ENCODE measurements at places on chromosomes 3 and 15.

GRCh38 chr3:50519471-50520089 is 16.1 kb upstream of the CACNA2D2 start:
- DNase-seq, result peak; percentile 25

DNA sequence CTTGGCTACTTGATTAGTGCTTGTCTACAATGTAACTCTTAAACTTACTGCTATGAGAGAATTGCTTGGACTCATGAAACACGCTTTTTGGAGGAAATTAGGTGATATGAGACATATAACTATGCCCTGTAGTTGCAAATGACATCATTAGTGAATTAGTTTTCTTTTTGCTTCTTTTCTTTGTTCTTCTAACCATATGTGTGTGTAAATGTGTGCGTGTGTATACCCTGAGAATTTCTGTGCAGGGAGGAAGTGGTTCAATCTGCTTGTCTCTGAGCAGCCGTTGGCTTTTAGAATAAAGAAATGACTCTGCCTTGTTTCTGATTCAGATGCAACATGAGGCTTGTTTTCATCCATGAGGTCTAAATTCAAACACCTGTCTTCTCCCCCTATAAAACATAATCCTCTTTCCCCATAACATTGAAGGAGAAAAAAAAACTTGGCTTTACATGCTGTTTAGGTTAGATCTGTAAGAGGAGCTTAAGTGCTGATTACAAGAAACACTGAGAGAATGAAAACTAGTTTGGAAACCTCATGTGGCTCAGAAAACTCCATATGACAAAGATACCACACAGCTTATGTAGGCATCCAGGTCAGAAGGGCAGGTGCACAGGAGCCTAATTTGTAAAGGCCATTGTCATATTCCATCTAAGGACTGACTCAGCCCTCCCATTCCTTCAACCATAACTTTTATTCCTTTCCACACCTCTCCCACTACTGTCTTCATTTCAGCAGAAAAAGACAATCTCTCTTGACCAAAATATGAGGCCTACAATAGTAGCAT is 30.5 kb upstream of the BLM start:
- DNase-seq, result no peak

GRCh38 chr3:177262396-177262795 is 65.1 kb upstream of the TBL1XR1 start:
- peak; percentile 32 for DNase-seq

GRCh38 chr15:89327113-89327512 is 7.5 kb downstream of the POLG start:
- DNase-seq, result no peak

GRCh38 chr3:11703146-11703545 is 59.4 kb upstream of the VGLL4 start:
- no peak for DNase-seq

GRCh38 chr15:66921319-66921915 is 144.0 kb upstream of the SMAD3 start:
- no peak for DNase-seq

DNA sequence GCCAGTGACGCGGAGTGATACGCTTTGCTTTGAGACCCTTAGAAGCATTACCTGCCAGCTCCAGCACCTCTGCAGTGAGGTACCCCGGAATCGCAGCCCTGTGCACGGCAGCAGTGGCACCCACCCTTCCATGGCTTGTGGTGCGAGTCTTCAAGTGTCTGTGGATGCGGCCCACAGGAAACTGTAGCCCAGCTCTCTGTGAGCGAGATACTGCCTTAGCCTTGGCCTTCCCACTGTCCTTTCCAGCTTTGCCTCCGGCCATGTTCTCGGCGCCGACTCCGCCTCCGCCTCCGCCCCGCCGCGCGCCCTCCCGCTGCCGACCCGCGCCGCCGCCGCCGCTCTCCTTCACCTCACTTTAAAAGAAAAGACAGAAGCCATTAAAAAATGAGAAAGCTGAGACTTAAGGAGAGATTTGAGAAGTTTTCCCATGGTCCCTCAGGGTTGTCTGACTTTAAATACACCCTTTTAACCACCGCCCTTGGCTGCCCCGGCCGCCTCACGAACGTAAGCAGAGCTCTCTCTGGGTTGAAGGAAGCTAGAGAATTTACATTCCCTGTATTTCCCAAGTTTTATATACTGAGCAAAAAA is 78.5 kb upstream of the FAM174B start:
- DNase-seq, result peak; percentile 25

- no peak for DNase-seq
Measured at GRCh38 chr3:96039632-96040031, 774.8 kb upstream of the EPHA6 start.

DNA sequence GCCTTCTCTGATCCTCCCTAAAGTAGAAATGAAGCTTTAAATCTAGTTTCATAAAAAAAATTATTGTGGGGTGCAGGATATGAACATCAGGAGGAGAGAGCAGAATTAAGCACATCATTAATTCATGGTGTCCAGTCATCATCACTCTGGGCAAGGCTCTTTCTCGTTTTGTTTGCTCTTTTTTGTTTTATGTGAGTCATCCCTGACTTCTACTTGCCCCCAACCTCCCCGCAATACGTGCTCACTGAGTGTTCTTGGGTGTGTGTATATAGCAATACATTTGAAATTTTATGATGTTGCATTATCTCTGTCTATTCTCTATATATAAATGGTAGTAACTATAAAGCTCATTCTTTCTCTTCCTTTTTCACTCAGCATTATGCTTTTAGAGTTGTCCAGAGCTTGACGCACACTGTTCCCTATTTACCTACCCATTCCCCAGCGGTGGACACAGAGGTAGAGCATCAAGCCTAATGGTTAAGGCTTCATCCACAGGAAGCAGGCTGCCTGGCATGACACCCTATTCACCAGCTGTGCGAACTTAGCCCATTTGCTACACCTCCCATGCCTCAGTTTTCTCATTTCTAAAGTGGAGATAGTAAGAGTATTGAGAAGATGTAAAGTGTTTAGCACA is 72.3 kb downstream of the CD200R1L start:
- peak; percentile 72 for DNase-seq

GRCh38 chr15:39579487-39580116 is 1.3 kb upstream of the THBS1 start:
- DNase-seq, result peak; percentile 100

GRCh38 chr15:88179562-88179961 is 77.0 kb downstream of the NTRK3 start:
- DNase-seq, result no peak

DNA sequence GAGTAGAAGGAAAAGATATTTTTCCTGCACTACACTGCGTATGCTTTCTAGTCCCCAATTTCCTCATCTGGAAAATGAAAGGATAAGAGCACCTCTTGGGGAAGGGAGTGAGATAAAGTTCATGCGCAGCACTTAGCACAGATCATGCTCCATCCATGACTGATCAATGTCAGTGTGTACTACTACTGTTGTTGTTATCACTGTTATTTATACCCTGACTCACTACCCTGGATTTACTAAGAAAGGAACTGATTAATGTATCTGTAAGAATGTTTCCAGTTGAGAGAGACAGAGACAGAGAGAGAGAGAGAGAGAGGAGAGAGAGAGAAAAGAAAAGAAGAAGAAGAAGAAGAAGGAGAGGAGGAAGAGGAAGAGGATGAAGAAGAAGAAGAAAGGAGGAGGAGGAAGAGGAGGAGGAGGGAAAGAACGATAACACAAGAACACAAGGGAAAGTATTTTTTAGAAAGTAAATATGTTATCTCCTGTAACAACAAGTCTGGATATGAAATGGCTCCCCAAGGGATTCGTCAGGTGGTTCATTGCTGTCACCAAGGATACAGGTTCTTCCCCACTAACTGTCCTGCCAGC is 212.2 kb upstream of the PROK2 start:
- DNase-seq, result no peak

GRCh38 chr3:126300001-126300760 is 57.0 kb downstream of the KLF15 start:
- DNase-seq, result no peak

- DNase-seq, result no peak
Measured at GRCh38 chr15:96948981-96949380, 618.5 kb downstream of the NR2F2 start.

DNA sequence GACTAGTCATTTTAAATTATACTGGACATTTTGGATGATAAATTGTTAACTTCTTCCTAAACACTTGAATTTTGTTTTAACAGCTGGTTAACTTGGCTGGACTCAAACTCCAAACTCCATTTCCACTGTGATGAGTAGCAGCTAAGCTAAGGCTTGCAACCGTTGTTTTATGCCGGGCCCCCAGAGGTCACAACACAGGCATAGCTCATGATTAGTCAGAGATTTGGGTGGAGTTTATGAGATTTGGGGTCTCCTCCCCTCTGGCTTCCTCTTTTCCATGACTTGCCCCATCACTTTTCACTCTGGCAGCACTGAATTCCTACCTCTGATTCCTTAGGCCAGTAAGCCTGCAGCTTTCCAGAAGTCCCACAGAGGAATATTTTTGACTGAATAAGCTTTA is 12.8 kb downstream of the THAP10 start:
- peak; percentile 47 for DNase-seq

DNA sequence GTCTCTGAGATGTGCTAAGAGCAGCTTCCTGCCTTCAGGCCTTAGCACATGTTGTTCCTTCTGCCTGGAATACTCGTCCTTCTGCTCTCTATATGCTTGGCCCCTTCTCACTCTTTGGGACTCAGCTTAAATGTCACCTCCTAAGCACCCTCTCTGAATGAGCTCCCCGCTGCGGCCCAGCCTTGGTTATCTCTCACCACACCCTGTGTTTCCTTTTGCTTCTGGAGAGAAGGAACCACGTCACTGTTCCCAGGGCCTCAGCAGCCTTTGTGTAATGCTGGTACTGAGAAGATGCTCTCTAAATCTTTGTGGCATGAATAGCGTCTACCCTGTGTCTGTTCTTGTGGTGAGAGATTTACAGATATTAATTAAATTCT is 2.2 kb downstream of the FAH start:
- DNase-seq, result no peak

GRCh38 chr15:23690450-23690852 is 3.3 kb upstream of the NDN start:
- peak; percentile 66 for DNase-seq

- no peak for DNase-seq
Measured at GRCh38 chr15:28099555-28100140, 533 bp upstream of the OCA2 start.

DNA sequence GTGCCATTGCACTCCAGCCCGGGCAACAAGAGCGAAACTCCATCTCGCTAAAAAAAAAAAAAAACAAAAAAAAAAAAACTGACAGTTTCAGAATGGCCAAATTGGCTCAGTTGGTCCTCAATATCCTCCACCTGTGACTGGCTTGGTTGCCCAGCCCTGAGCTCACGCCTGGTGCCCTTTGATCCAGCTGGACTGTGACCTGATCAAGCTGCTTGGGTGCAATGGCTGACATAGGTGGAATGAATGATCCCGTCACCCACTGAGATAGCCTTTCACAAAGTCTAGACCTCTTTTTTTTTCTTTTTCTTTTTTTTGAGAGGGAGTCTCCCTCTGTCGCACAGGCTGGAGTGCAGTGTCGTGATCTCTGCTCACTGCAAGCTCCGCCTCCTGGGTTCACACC is 254.6 kb downstream of the FOXP1 start:
- DNase-seq, result no peak

DNA sequence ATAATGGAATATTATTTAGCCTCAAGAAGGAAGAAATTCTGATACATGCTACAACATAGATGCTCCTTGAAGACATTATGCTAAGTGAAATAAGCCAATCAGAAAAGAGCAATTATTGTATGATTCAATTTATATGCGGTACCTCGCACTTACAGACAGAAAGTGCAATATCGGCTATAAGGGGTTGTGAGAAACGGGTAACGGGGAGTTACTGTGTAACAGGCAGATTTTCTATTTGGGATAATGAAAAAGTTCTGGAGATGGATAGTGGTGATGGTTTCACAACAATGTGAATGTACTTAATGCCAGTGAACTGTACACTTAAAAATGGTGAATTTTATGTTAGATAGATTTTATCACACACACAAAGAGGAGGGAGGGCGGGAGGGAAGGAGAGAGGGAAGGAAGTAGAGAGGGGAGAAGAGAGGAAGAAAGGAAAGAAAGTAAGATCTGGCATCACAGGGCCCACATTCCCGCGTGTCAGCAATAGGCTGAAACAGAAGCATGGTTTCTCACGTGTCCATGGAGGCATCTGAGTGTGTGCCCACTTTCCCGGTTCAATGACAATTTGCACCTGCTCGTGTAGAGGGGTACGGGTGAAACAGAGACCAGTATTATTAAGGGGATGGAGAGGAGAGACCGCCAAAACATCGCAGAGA is 700 bp upstream of the BLM start:
- DNase-seq, result peak; percentile 3

GRCh38 chr15:61115679-61116078 is 113.4 kb downstream of the RORA start:
- DNase-seq, result peak; percentile 22

- DNase-seq, result peak; percentile 21
Measured at GRCh38 chr3:108222853-108223565, 785 bp upstream of the IFT57 start.

DNA sequence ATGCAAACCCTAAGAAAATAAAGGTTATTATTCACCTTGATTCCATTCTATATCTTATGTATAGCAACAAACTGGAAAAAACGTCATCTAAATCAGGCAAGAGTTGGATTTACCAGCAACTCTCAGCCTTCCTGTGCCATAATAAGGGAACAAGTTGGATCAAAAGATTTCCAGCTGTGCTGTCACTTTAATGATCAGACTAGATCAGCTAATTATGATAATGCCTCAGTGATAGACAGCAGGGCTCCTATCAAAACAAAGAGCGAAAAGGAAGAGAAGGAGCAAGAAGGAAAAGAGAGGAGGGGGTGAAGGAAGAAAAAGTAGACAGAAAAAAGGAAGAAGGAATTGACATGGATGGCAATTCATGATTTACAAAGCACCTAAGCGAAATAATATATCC is 36.7 kb upstream of the BCL6 start:
- no peak for DNase-seq

DNA sequence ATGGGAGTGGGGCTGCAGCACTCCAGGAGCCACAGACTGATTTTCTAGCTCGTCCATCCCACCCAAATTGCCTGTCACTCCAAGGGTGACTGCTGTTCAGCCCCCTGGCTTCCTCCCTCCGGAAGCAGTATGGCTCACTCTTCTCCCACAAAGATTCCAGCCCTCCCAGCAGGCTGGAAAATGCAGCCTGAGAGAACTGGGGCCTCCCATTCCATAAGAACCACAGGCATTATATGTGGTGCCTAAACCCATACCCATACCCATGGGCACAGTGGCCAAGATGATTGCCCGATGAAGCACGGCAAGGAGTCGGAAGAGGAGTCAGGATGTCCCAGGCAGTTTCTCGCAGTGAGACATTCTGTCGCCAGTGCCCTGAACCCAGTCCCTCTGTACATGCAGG is 6.0 kb upstream of the VILL start:
- DNase-seq, result no peak

- DNase-seq, result no peak
Measured at GRCh38 chr3:57109437-57110199, 49.2 kb downstream of the SPATA12 start.

GRCh38 chr3:63970631-63971475 is 52.4 kb downstream of the PSMD6 start:
- DNase-seq, result peak; percentile 31

DNA sequence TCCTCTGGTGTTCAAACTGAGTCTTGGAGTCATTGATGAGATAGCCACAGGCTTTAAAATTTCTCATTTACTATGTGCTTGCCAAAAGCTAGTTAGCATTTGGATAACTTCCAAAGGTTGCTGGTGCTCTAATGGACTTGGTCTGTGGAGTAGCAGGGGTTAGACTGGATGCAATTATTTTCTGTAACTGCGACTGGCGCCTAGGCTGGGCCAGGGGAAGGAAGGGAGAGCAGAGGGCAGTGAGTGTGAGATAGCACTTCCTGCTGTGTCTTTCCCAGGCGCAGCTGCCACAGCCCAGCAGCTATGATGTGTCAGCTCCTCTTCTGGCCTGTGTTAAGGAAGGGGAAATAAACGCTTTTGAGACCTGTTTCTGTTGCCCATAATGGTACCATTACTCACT is 98.6 kb downstream of the MYRIP start:
- peak; percentile 15 for DNase-seq
